ENCODE measurements at places on chromosomes 6 and 20.

DNA sequence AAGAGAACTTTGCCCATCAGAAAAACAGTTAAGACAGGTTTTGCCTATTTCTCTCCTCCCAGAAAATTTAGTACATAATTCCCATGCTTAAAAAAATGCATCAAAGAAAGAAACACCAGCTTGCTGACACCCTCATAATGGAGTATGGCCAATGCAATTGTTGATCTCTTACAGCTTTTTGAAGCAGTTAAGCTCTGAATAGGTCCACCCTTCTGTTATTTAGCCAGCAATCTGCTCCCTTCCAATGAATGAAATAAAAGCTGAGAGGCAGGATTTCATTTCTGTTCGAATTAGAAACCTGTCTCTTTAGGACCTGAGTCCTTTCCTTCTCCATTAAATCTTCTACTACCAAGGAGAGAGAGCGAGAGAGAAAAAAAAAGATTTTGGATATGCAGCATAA is 288.7 kb downstream of the RNF144B start:
- no peak for DNase-seq

- no peak for DNase-seq
These were observed 124.4 kb upstream of the AFDN start for GRCh38 chr6:167702241-167702827.

GRCh38 chr6:25749837-25750236 is 4.7 kb upstream of the SLC17A4 start:
- DNase-seq = no peak

GRCh38 chr6:46233129-46233528 is 62.3 kb upstream of the ENPP5 start:
- DNase-seq = no peak

- DNase-seq = peak; percentile 88
These were observed 322.2 kb downstream of the PLCB1 start for GRCh38 chr20:8454137-8454712.

- peak; percentile 31 for DNase-seq
These were observed 102.5 kb downstream of the NOL4L start for GRCh38 chr20:32482442-32483261.

DNA sequence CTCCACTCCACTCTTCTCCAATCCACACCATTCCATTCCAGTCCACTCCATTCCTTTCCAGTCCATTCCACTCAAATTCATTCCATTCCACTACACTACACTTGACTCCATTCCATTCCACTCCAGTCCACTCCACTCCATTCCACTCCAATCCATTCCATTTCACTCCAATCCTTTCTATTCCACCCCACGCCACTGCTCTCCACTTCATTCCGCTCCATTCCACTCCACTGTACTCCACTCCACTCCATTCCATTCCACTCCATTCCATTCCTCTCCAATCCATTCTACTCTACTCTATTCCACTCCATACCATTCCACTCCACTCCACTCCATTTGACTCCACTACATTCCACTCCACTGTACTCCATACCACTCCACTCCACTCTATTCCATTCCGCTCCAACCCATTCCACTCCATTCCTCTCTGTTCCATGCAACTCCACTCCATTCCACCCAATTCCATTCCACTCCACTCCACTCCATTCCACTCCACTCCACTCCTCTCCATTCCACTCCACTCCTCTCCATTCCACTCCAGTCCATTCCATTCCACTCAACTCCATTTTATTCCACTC is 23.4 kb upstream of the DEFB125 start:
- no peak for DNase-seq

DNA sequence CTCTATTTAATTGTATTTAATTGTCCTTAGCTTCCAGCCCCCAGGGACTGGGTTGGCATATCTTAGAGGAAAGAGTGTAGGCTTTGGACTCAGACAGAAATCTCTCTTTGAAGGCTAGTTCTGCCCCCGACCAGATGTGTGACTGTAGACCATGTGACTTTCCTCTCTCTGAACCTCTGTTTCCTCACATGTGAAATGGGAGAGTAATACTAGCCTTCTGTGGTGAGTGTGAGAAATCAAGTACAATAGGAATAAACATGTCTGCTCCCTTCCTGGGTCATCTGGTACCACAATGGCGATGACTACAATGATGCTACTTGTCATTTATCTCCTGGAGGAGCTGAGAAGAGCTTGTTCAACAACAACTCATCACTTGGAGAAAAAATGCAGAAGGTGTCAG is 179.9 kb downstream of the LRFN2 start:
- DNase-seq = no peak

DNA sequence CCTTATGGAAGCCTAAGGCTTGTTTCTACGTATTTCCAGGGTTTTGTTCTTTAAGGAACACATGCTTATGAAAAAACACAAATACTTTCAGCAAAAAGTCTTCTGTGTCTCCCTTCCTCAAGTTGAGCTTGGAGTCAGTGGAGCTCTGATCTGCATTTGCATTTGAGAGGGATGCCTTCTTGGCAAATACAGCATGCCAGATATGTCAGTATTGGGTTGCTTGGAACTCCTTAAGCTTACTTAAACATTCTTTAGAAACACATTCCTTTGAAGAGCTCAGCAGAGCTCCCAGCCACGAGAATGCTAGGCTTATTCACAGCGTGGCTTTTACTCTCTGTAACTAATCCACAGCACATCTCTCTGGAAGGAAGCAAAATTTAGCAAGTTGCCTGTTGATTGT is 68.3 kb downstream of the ANKRD6 start:
- DNase-seq = no peak

GRCh38 chr6:81820980-81821379 is 68.5 kb upstream of the TENT5A start:
- DNase-seq = no peak

DNA sequence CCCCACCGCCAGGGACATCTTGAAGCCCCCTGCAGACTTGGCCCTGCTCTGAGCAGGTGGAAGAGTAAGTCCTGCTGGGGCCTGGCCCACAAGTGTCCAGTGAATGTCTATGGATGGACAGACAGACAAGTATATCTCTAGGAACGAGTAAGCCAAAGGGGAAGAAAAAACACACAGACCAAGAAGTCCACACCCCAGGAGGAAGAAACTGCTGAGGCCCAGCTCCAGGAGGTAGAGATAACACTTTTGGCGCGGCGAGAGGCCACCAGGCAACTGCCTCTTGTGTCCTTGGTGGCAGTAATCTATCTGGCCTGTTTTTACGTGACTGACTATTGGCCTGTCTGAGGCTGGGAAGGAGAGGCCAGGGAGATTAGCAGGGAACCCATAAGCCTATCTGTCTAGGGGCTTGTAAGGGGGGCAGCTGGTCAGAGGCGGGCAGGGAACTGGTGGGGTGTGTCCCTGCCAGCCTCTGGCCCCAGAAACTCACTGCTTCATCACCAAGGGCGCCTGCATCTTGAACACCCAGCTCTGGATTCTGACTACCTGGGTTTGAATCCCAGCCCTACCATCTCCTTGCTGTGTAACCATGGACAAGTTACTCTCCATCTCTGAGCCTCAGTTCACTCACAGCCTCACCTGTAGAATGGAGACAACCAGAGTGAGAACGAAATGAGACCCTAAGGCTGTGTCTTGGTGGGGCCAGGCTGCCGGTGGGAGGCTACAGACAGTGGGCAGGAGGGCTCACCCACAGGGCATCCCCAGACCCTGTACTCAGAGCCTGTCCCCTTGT is 31.3 kb downstream of the C20orf203 start:
- DNase-seq = no peak

Data from AG08395 (cell line).